ENCODE measurements at places on chromosomes 12 and 14. TPM values are rescaled to one million over a fixed set of nuclear protein-coding genes. Genes with fewer than 3 reads are reported as not detected.

- H3K36me3 ChIP-seq, result no peaks in the 10 kb centered on the region
- DNase-seq, result no peak
- peaks cover 2% of the 10 kb centered on the region for H3K27me3 ChIP-seq
Measured at GRCh38 chr12:80766897-80767296, 50.2 kb downstream of the MYF5 start.

DNA sequence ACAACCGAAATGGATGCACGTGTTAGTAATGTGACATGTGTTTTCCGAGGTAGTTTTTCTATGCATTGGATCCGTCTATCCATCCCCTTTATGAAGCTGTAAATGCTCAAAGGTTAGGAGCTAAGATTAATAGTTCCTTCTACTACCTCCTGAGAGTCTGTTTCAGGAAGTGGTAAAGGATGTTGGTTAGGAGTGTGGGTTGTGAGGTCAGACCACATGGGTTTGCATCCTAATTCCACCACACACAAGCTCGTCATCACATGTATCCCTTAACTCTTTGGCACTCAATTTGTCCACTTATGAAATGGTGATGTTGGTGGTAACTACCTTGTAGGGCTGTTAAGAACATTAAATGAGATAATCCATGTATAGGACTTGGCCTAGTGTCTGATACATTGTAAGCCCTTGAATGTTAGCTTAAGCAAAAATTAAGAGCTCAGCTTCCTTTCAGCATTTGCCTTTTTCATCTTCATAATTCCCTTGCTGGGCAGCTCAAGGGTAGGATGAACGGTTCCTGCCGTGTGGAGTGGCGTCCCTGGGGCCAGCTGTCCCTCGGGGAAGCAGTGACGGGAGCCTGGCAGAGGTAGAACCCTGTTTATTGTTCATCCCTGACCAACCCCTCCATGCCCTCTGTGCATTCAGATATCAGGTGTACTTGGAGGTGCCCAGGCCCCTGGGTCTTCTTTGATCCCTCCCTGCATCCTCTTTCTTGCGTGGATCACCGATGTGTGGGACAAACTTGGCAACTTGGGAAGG lies 52.3 kb downstream of the TSPAN9 start:
- peak; percentile 49 for DNase-seq
- no peak overlapping the region for H3K4me3 ChIP-seq
- peaks cover 48% of the 10 kb centered on the region for H3K27me3 ChIP-seq
- peaks cover 17% of the 10 kb centered on the region for H3K4me1 ChIP-seq
- H3K36me3 ChIP-seq, result no peaks in the 10 kb centered on the region

The CCDC177 gene
- total RNA-seq, result not detected

DNA sequence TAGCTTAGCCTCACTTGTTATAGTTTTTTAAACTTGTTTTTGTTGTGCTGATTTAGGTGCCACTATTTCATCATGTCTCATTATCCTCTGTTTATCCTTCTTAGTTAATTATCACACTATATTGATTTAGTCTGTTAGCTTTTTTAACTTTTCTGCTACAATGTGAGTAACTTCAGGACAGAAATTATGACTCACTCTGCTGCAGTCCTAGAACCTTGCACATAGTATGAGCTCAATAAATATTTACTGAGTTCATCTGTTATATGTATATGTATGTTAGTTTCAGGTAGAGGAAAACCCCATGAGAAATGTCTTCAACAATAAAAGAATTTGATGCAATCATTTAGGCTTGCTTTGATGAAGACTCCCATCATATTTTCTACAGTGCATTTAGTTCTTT lies 224.3 kb upstream of the NAV3 start:
- no peak for DNase-seq
- no peak overlapping the region for H3K27ac ChIP-seq
- H3K4me1 ChIP-seq, result no peaks in the 10 kb centered on the region
- no peak overlapping the region for H3K4me3 ChIP-seq
- no peaks in the 10 kb centered on the region for H3K36me3 ChIP-seq

GRCh38 chr12:86526060-86526595 lies 269.9 kb upstream of the MGAT4C start:
- no peak overlapping the region for H3K27ac ChIP-seq
- no peaks in the 10 kb centered on the region for H3K27me3 ChIP-seq
- no peak overlapping the region for H3K4me3 ChIP-seq
- H3K36me3 ChIP-seq, result peaks cover 3% of the 10 kb centered on the region

The RAB2B gene
- total RNA-seq, result 29.0 TPM

The PLXNC1 gene
- total RNA-seq, result 27.0 TPM

The SBNO1 gene
- total RNA-seq, result 40.2 TPM

All from activated CD4-positive, alpha-beta memory T cell treated with anti-CD3 and anti-CD28 coated beads, Interleukin-2, amount 10 ng/mL, durations not matched to agents 7 days and 5 days (primary cell).